T-helper 1 cell (primary cell): ENCODE measurements at places on chromosomes 6 and 20.
A peak's percentile ranks its signal among the peaks of the same experiment; 100 is the strongest.

DNA sequence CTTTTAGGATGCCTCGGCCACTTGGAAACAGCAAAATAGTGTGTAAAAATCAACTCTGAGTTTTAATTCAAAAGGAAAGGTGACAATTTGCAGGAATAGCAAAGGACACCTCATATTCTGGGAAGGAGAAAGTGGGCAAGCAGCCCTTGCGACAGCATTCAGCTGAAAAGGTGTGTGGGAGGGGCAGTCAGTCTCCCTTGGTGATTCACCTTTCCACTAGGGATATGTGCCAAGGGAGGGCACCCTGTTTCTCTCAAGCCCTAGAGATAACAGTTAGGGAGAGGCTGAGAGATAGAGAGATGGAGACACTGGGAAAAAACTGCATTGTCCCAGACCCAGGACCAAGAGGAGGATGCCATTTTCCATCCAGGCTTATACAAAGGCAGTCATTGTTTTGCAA, 228.1 kb downstream of the EPM2A start:
- no peak for DNase-seq

DNA sequence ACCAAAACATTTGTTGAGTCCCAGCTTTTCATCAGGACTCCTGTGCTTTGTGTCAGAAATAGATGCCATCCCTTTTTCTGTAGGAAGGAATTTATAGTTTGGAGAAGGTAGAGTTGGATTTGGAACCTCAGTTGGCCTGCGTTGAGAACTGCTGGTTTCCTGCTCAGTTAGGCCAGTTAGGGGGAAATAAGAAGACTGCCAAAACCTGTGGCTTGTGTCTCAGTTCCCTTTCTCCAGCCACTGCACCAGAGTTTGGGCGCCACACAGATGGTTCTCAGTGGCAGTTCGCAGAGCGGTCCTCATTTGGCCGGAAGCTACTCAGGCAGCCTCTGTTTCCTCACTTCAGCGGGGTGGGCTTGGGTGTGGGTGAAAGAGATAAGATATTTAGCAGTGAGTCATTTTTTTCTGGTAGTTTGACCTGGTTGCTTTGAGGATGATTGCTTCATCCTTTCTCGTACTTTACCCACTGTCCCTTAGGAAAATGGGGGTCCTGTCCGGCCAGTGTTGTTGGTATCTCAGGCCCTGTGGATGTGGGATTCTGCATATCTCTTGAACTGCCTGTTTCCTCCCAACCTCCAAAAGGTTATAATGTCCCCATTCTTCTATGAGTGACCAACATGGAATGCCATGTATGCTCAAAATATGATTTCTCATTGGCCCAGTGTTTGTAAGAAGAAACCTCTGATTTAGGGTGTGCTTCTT, 53.7 kb downstream of the JARID2 start:
- DNase-seq, result peak; percentile 68

DNA sequence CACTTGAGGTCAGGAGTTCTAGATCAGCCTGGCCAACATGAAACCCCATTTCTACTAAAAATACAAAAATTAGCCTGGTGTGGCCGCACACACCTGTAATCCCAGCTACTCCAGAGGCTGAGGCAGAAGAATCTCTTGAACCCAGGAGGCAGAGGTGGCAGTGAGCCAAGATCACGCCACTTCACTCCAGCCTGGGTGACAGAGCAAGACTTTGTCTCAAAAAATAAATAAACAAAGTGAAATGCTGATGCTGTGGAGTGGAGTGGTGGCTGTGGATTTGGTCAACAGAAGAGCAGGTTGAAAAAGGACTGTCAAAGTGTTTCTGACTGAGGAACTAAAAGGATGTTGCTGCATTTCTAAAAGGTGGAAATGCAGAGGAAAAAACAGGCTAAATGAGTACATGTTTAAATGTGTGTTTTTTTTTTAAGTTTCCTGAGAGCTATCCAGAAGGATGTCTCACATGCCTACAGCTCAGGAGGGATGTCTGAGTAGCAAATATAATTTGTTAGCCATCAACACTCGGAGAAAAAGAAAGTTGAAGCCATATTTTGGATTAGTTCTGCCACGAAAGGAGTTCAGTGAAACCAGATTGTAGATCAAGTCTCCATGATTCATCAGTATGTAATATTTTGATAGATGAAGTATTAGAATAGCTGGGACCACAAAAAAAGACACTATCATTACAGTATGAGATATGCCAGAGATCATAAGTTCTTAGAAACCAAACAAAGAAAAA, 621.1 kb upstream of the ADGRB3 start:
- DNase-seq, result no peak

DNA sequence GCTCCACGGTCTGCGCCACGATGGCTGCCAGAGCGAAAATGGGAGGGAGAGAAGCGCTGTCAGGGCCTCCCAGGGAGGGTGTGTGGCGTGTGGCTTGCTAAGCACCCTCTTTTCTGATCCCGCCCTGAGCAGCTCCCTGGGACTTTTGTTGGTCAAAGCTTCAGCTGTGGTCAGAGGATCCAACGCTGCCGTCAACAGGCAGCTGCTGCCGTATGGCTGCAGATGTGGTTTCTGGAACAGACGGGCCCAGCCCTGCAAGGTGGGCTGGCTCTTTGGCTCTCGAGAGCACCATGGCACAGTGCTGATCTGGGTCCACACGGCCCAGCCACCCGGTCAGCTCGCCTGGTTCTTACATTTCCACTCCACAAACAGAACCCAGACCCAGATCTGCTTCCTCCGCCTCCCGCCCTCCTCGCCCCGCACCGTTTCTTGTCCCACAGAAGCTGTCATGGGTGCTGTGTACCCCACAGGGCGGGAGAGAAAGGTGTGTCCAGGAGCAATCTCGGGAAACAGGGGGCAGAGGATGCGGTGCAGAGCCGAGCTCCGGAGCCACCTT, 86.0 kb upstream of the BHLHE23 start:
- DNase-seq, result no peak

DNA sequence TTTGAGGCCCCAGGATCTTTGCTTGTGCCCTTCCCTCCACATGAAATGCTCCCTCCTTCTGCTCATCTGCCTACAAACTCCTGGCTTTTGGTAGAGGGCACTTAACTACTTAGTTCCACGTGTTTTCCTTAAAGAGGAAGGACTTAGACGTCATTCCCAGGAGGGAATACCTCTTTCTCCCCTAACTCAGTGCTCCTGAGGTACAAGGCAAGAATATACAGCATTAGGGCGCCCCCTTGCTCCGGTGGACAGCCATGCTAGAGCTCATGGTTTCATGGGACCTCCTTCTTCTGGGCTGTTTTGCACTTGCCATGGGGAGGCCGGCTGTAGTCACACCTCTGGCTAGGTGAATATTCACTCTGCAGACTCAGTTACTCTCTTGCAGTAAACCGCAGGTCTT, 93.8 kb upstream of the LY86 start:
- peak; percentile 17 for DNase-seq

GRCh38 chr6:166166314-166167257, 1.1 kb downstream of the TBXT start:
- no peak for DNase-seq

GRCh38 chr20:32661820-32662528, 11.8 kb downstream of the C20orf203 start:
- no peak for DNase-seq

GRCh38 chr6:170266061-170266825, 24.6 kb downstream of the DLL1 start:
- no peak for DNase-seq
